ENCODE measurements at places on chromosomes 4 and X.

DNA sequence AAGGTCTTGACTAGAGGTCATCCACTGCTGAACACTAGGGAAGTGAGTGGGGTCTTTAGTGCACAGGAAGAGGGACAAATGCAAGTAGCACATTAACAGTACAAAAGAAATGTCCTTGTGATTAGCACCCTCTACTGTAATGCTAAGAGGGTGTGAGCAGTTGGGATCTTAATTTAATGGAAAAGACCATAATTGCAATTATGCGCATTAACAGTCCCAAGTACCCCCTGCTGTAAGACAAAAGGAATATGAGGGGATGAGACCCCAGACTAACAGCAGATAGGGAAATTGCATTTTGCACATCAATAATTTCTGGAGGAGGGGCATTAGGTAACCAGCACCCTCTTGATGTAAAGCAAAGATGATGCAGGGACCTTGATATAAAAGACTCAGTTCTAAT is 285.0 kb downstream of the CHIC1 start:
- DNase-seq, result no peak

- no peak for DNase-seq
These were observed 45.4 kb upstream of the WWC2 start for GRCh38 chr4:183053681-183054080.

- no peak for DNase-seq
These were observed 172.7 kb upstream of the USP9X start for GRCh38 chrX:40912576-40912975.

GRCh38 chr4:33626221-33626620 is 2618.1 kb downstream of the ARAP2 start:
- no peak for DNase-seq

- no peak for DNase-seq
These were observed 90.6 kb downstream of the TSPAN7 start for GRCh38 chrX:38651625-38652601.

DNA sequence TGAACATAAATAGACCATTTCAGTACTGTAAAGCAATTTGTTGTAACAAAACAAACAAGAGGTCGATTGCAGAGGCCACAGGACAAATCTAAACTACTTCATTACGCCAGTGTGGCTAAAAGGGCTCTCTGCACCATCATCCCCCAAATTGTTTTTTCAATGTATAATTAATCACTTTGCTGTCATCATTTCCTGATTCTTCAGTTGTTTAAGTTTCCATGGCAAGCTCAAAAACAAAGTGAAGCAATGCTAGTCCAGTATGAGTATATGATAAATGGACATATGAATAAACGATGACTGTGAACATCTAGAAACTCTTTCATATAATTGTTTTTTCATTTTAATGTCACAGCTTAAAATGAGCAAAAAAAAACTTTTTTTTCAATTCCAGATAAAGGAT is 235.4 kb upstream of the FGF13 start:
- no peak for DNase-seq

- DNase-seq, result no peak
These were observed 67.3 kb downstream of the FBXO8 start for GRCh38 chr4:174215961-174216680.

DNA sequence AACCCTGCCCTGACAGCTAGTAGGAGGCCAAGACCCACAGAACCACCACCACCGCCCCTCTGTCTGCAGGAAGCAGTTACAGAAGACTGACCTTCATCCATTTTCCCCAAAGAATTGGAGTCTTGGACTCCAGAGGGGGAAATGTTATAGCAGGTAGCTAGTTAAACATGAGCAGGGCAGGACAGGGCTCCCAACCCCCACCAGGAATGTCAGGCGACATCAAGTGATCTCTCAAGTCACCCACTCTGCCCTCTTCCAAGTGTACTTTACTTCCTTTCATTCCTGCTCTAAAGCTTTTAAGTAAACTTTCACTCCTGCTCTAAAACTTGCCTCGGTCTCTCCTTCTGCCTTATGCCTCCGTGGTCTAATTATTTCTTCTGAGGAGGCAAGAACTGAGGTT is 17.1 kb upstream of the AADAT start:
- DNase-seq, result no peak

DNA sequence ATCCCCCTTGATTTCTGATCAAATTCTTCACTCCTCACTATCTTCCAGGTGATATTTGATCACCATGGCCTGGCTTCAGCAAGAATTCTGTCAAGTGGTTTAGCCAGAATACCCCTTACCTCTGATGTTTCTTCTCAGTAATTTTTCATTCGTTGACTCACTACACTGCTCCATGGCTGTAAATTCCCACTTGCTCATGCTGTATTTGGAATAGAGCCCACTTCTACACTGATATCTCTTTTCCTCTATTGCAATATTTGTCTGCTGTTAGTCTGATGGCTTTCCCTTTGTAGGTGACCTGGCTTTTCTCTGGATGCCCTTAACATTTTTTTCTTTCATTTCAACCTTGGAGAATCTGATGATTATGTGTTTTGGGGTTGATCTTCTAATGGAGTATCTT is 73.9 kb upstream of the DIPK2B start:
- no peak for DNase-seq

DNA sequence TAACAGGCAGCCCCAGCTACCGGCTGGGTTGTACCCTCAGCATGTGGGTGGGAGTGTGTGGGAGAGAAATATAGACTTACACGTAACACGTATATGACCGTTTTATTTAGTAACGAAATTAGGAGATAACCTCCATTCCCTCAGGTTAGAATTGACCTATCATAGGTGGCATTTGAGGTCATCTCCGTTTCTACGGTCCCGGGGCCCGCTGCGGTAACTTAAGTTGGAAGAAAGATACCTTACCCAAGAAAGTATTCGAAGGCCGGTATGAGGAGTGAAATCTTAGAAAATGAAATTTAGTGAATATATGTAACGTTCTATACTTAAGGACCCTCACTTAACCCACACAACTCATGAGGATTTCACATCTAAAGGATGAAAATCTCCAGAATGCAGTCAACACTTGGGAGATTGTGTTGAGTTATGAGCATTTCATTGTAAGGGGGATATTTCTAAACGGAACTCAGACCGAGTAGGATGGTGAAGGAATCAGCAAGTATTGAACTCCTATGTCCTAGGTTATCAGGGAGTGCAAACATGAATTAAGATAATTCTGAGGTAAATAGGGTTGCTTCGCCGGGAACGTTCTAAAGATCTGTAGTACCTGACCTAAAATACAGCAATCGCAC is 891 bp downstream of the CISD2 start:
- DNase-seq, result no peak

- DNase-seq, result no peak
These were observed 8.9 kb downstream of the PRRG3 start for GRCh38 chrX:151704041-151704663.

DNA sequence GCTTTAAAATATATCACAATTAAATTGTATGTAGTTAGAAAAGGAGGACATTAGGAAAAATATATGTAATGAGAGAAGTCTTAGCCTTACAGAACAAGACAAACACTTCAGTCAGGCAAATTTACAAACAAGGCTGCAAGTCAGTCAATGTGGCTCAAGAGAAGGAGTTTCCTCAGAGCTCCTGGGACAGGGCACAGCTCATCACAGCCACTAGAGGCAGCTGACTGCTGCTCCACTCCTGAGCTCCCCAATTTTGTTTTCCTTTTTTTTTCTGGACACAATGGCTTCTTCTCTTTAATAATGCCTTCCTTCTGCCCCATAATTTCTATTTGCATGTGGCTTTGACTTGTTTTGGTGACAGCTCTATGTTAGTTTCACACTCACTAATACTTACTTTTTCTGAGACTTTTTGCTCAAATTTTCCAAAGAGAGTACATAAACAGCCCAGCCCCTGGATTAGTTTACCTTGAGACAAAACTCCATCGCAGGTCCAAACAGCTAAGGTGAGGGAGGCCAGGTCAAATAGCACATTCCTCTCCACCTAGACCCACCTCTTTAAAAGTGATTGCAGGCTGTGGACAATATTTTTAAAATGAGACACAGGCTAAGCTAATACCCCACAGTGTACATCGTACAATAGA is 850.4 kb upstream of the FRG1 start:
- no peak for DNase-seq

- DNase-seq, result no peak
These were observed 6.4 kb downstream of the PPEF2 start for GRCh38 chr4:75895744-75896314.

- no peak for DNase-seq
These were observed 4.5 kb downstream of the FAM47E start for GRCh38 chr4:76256032-76256431.

DNA sequence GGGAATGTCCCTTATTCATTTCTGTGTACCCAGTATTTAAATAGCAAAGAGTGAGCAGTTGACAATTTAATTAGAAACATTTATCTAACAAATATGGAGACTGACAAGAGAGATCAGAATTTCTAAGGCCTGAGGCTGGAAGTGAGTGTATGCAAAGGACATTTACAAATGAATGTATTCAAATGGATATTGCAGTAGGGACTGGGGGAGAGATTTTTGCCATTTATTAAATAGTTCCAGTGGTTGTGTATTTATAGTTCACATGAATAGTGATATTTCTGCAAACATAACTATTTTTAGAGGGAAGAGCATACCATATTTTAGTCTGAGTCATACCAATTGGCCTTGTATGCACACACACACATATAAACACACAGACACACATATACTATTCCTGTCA is 592.4 kb downstream of the GLUD2 start:
- no peak for DNase-seq
